ENCODE measurements at places on chromosomes 7 and 10. TPM values are rescaled to one million over a fixed set of nuclear protein-coding genes. Genes with fewer than 3 reads are reported as not detected.

Gene RHOBTB1
- 19.2 TPM for total RNA-seq

Gene GPR15LG
- not detected for total RNA-seq

- DNase-seq, result no peak
Observed at GRCh38 chr7:36736899-36737211, 12.6 kb upstream of the AOAH start.

DNA sequence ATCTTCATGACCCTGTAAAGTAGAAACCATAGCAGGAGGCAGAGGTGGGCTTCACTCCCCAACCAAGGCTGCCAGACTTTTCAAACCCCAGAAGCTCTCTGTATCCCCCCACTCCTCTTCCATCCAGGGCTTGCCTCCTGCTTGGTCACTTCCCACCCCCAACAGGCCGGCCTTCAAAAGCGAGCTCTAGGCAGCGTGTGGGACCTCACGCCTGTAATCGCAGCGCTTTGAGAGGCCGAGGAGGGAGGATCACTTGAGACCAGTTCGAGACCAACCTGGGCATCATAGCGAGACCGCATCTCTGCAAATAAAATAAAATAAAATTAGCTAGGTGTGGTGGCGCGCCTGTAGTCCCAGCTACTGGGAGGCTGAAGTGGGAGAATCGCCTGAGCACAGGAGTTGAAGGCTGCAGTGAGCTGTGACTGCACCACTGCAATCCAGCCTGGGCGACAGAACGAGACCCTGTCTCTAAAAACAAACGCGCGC lies 743 bp upstream of the POR start:
- DNase-seq, result no peak

DNA sequence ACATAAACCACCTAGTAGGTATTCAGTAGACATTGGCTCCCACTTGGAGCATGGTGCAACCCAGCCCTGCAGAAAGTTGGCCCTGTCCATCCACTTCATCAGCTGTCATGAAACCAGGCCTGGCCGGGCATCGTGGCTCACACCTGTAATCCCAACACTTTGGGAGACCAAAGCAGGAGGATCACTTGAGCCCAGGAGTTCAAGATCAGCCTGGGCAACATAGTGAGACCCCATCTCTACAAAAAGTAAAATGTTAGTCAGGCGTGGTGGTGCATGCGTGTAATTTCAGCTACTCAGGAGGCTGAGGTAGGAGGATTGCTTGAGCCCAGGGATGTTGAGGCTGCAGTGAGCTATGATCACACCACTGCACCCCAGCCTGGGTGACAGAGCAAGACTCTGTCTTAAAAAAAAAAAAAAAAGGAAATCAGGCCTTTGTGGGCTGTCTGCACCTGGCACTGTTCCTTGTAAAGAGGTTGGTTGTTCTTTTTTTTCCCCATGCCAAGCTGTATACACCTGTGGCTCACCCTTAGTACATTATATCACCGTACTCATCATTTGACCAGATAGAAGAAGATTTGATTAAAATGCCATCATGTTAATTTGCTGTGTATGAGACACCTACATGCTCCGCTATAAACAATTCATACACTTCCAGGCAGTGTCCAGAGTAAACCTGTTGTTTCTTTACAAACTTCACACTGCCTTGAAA lies 45.4 kb upstream of the GRID1 start:
- DNase-seq, result no peak

DNA sequence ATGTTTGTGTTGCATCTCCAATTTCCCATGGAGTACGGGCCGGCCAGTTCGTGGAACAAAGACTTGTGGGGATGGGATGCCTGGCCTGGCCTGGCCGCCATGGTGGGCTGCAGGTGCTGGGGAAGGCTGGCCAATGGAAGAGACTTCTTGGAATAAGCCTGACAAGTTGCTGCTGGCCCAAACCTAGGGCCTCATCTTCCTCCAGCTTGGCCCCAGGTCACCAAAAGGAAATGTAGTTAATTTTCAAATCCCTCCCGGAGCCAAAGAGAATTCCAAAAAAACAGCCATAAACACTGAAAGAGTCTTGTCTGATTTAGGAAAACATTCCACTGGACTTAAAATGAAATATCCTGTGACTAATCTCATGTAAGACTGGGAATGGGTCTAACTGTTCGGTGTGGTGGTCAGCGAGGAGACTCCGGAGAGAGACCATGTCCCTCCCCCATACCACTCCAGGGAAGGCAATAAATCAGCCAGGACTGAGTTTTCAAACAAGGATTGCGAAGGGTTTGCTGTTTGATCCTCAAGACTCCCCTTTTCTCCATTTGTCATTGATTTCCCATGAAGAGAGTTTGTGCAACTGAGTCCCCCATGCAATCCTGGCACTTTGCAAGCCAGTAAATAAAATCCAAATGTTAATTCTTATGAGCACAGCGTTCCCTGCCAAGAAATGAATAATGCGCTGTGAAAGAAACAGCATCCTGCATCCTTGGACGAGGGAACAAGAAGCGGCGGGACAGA lies 128.7 kb upstream of the HABP2 start:
- DNase-seq, result no peak

DNA sequence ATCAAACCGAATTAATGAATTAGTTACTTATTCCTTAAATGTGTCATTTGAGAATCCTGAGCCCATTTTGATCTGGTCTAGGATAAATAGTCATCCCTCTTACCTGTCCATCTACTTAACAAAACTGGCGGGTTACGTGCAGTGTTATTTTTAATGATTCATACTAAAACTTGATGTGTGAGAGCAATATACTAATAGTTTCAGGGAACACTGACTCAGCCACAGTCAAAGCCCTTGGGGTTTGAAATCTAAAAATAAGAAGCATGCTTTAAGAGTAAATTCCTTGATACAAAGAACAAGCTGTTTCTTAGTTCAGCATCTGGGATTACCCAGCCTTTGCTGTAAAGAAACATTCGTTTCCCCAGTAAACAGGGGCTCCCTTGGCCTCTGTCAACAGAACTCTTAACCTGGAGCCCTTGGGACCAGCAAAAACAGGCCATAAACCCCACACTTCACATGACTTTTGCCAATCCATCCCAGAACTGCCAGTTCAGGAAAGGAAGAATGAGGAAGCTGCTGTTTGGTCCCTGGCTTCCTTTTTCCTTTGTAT lies 370.6 kb upstream of the IGFBP3 start:
- no peak for DNase-seq

All from chondrocyte (in vitro differentiated cells).